ENCODE measurements at places on chromosomes 16 and 17.

- DNase-seq: no peak
Observed at GRCh38 chr16:4788489-4788889, 344 bp upstream of the SEPTIN12 start.

GRCh38 chr16:88688013-88688778, 1.9 kb upstream of the SNAI3 start:
- DNase-seq: no peak

- no peak for DNase-seq
Observed at GRCh38 chr16:29662729-29663015, 375 bp upstream of the SPN start.

- DNase-seq: no peak
Observed at GRCh38 chr16:85395913-85396878, 216.9 kb upstream of the GSE1 start.

- no peak for DNase-seq
Observed at GRCh38 chr17:70588003-70588402, 418.7 kb downstream of the KCNJ2 start.

GRCh38 chr16:79047337-79047736, 553.2 kb downstream of the MAF start:
- peak; percentile 36 for DNase-seq

GRCh38 chr16:14205666-14206065, 134.5 kb downstream of the MRTFB start:
- no peak for DNase-seq

DNA sequence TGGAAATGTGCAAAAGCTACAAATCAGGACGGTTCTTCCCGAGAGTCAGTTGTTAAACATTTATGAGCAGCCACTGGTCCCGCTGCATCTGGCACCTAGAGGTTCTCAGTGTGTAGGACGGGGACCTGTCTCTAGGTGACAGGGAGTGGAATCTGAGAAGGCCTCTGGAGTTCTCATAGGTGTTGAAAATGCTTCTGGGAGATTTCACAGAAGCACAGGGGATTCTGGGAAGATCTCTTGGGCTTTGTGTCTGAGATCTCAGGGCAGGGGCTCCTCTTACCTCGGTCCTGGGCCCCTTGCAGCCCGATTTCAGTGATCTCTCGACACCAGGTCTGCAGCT, 8.9 kb downstream of the ALOX15 start:
- no peak for DNase-seq

GRCh38 chr17:82862737-82863382, 23.0 kb upstream of the ZNF750 start:
- DNase-seq: no peak

GRCh38 chr16:8962393-8963009, 1.2 kb downstream of the USP7 start:
- DNase-seq: peak; percentile 39

DNA sequence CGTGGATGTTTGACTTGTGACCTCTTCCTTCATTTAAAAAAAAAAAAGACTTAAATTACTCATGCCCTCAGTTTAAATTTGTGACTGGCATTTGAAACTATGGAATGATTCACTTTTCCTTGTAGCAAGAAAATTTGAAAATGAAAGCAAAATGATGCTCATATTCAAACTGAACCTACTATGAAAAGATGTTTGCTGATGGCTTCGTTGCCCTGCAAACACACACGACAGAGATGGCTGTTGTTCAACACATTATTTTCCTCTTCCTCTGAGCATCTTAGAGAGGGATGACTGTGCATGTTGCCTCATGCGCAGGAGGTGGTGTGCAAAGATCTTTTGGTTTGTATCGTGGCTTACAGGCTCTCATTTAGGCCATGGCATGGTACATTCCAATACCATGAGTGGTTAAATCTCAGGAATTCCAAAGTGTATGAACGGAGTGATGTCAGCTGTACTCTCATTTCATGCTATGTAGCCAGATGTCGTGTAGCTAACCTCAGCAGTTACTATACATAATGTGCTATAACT, 164.5 kb downstream of the PRKCA start:
- DNase-seq: peak; percentile 36

GRCh38 chr17:43581613-43582012, 35.5 kb upstream of the ETV4 start:
- DNase-seq: no peak

DNA sequence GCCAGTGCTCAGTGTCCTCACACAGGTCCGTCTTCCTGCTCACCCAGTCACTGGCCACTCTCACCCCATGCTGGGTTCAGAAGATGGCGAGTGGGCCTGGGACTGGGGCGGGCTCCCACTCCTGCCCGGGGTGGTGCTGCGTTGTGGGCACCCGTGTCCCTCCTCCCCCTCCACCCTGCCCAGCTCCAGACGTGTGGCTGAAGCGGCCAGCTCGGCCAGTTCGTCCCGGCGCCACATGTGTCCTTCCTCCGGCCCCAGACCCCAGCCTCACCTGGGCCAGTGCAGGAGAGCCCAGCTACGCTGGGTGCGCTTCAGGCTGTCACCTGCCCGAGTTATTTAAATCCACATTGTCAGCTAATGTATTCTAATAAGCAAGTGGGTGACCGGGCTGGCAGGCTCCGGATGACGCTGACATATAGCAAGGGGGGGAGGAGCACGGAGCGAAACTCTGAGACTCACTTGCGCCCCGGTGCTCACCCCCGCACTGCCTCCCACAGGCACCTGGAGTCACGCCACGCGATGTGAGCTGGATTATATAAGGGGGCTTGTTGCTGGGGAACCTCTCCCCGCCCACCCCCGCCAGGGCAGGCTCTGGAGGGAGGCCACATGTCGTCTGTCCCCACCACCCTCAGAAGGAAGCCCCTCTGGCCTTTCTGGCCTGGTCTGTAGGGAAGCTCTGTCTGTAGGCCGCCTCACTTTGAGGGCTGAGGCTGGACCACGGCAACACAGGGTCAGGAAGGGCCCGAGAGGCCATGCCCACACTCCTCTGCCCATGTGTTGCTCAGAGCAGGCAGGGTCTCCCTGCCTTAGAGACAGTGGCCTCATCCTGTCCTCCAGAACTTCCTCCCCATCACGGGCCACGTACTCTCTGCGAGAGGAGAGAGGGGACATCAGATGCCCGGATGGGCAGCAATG, 7.1 kb upstream of the BAIAP2 start:
- DNase-seq: no peak

GRCh38 chr17:78016852-78017251, 58.3 kb downstream of the TNRC6C start:
- DNase-seq: no peak

GRCh38 chr17:78913115-78913514, 10.1 kb upstream of the CEP295NL start:
- no peak for DNase-seq

DNA sequence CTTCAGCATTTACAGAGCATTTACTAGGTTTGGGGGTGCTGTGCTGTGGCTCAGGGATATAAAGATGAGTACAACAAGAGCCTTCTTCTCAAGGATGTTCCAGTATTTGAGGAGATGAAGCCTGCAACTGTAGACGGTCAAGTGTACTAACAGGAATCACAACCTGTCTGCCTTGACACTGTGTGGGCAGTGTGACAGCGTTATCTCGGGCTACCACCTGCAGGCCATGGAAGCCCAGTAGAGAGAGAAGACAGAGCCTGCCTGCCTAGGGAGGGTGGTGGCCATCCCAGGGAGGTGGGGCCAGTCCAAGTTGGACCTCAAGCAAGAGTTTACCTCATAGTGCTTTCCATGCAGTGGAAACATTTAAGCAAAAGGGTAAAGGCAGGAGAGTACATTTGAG, 215.1 kb upstream of the ASIC2 start:
- DNase-seq: no peak

GRCh38 chr17:72602517-72603419, 481.9 kb downstream of the SOX9 start:
- DNase-seq: no peak

GRCh38 chr17:44077595-44077909, 7.0 kb downstream of the G6PC3 start:
- DNase-seq: no peak

DNA sequence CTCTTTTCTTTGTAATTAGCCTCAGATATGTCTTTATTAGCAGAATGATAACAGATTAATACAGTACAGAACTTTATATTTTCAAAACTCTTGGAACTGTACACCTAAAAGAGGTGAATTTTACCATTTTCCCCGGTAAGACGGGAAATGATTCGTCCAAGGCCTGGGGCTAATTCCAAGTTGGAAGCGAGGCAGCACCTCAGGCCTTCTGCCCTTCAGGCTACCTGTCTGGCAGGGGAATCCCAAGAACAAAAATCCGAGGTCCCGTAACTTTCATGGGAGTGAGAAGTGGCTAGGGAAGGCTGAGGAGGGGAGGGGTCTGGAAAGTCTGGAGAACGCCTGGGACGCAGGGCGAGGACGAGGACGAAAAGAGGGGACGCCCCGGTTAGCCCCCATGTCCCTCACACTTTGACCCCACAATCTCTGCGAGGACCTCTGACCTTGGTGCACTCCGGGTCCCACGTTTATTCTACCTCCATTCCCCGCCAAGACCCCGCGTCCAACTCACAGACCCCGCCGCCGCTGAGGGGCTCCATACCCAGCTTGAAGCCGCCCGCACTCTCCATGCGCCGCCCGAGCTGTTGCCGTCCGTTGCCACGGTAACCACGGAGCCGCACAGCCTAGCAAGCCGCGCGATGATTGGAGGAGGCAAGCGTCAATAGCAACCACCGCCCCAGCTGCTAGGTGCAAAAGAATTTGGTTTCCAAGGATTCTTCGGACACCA, at the start of gene HYDIN:
TSS of gene HYDIN (minus strand) at position 601 of the 724 bp plus-strand sequence. CDS start 43,827 bp downstream, outside the sequence.
- no peak for DNase-seq

- DNase-seq: no peak
Observed at GRCh38 chr16:89335803-89336485, 118.4 kb downstream of the ZNF778 start.

DNA sequence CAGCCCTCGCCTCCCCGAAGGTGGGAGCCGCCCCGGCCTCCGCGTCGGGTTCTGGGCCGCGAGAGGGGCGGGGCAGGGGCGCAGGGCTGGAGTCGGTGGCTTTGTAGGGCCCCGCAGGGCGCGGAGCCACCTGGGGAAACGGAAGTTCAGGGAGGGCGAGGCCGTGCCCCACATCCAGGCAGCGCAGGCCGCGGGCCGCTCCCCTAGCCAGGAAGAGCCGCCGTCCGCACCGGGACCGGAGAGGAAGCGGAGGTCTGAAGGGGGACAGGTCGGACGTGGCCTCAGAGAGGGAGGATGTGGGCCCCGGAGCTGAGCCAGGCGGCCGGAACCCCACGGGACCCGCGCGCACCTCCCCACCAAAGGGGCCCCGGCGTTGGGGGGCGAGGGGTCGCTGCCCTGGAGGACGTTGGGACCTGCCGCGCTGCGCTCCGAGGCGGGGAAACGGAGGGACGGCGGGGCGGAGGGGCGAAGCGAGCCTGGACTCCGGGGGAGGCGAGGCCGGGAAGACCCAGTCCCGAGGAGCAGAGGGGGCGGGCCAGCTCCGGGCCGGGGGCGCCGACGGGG, 482 bp upstream of the SLC16A3 start:
- peak; percentile 58 for DNase-seq

- DNase-seq: no peak
Observed at GRCh38 chr16:68782198-68783174, 45.4 kb downstream of the CDH1 start.

DNA sequence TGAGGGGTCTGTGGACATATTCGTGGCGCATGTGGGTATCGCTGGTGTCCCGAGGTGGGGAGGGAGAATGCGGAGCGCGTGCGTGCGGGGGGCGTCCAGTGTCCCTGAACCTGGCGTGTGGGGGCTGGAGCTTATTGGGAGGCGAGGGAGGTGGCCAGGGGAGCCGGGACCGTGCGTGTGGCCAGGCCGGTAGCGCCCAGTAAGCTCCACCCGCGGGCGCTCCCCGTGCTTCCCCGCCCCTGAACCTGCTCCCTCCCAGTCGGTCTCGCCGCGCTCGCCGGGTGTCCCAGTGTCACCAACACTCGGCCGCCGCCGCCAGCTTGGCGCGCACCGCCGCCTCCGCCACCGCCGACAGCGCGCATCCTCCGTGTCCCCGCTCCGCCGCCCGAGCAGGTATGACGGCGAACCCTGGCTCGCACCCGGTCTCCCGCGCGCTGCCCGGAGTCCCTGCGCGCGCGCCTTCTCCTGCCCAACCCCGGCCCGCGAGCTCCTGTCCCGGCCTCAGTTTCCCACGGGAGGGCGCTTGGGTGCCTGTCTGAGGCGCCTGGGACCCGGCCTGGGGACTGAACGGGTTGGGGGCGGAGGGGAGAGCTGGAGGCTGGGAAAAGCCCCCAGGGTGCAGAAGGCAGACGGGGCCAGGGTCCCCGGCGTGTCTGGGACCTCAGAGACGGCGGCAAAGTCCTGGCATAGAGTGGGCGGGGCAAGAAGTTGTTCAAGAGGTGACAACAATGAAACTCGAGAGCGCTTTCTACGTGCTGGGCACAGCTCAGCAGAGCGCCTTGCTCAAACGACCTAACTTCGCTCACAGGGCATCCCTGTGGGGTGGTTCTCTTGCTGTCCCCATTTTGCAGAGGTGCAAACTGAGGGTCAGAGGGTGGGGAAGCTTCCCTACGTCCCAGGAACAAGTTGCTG, at the start of gene SCNN1B:
TSS of gene SCNN1B (plus strand) at position 258 of the 912 bp plus-strand sequence. CDS start 46,298 bp downstream, outside the sequence.
- DNase-seq: no peak

- DNase-seq: no peak
Observed at GRCh38 chr16:69166946-69167930, 19.7 kb upstream of the SNTB2 start.
